GM23338 (cell line): ENCODE measurements at places on chromosomes 12 and 14. TPM values are rescaled to one million over a fixed set of nuclear protein-coding genes. Genes with fewer than 3 reads are reported as not detected.

ARHGAP9 gene
- total RNA-seq: 4.6 and 7.1 TPM in 2 replicates

NPAS3 gene
- 0.08 and 0.17 TPM in 2 replicates for total RNA-seq

GRCh38 chr14:25868521-25869314 lies 729.1 kb downstream of the NOVA1 start:
- peak; percentile 32 for DNase-seq

GRCh38 chr12:45302621-45303369 lies 86.9 kb downstream of the ANO6 start:
- no peak for DNase-seq

DTD2 gene
- total RNA-seq: 37.5 and 39.0 TPM in 2 replicates

GRCh38 chr14:66165337-66165736 lies 320.8 kb upstream of the CCDC196 start:
- no peak for DNase-seq

FOXG1 gene
- total RNA-seq: 0.10 and 0.12 TPM in 2 replicates
